ENCODE measurements at places on chromosomes 5 and 9.

GRCh38 chr5:139975306-139975705 is 67.8 kb downstream of the NRG2 start:
- no peak for DNase-seq

- no peak for DNase-seq
Measured at GRCh38 chr5:68464424-68464823, 248.9 kb downstream of the PIK3R1 start.

DNA sequence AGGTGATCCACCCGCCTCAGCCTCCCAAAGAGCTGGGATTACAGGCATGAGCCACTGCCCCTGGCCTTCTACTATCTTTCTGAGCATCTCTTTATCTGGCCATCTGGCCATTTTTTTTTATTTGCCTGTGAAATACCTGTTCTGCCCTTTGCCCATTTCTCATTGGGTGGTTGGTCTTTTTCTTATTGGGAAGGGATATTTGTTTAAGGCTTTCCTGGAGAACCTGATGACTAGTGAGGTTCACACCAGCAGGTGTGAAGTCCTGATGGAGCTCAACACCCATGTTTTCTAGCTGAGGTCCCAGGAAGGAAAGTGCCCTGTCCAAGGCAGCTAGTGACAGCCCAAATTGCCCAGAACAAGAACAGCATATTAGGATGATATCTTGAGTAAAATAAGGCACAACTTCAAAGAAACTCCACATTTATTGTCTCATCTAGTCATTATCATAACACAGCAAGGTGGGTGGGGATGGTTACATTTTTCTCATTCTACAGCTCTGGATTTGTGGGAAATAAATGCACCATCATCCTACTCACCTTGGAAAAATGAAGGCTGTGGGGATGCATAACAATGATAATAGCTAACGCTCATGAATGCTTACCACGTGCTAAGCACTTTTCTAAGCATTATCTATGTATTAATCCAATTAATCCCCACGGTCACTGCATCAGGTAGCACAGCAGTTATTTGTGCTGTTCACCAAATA is 20.3 kb downstream of the SLC36A3 start:
- DNase-seq, result no peak

DNA sequence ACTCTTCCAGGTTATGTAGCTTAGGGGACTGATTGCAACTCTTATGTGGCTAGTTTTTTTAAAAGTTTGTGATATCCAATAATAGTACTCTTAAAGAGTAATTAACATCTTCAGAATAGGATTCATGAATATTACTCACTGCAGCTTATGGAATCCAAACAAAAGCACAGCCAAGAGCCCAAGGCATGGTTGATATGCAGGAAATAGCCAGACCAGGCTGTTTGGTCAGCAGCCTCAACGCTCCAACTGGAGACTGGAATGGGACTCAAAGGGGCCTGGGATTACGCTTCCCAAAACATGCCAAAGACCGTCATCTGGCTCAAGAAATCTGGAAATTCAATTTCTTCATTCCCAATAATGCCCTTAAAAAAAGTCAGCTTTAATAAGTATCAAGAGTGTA is 268.6 kb downstream of the SEC61B start:
- no peak for DNase-seq

- no peak for DNase-seq
Measured at GRCh38 chr5:140345919-140346347, 470 bp downstream of the HBEGF start.

DNA sequence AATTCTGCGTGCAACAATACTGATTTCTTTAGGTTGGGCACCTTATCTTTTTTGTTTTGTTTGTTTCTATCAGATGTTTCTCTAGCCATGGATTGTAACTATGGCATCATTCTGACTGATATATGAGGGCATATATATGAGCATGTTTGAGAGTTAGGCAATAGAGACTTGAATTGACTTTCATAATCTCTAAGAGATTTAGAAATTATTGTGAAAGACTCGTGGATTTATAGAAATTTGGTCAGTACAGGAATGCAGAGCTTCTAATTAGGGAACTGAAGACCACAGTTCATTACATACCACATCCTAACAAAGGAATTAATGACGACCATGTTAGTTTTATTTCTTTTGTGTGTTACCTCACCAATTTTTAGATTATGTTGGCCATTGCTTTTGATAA is 546.0 kb upstream of the GRAMD2B start:
- DNase-seq, result no peak

DNA sequence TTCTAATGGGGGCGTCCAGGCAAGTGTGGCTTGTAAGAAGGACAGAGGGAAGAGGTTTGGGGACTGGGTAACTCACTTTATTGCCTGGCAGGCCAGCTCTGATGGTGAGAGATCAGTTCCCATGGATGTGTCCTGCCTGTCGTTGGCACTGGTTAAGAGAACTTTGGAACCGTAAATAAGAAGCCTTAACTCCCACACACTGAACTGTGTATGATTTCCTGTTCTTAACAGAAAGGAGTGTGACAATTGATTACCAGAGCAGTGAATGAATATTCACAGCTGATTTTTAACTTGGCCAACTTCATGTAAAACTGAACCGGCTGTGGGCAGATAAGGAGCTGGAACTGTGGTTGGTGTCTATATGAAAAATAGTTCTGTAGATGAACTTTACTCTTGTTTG is 63.2 kb downstream of the MEGF10 start:
- DNase-seq, result no peak

DNA sequence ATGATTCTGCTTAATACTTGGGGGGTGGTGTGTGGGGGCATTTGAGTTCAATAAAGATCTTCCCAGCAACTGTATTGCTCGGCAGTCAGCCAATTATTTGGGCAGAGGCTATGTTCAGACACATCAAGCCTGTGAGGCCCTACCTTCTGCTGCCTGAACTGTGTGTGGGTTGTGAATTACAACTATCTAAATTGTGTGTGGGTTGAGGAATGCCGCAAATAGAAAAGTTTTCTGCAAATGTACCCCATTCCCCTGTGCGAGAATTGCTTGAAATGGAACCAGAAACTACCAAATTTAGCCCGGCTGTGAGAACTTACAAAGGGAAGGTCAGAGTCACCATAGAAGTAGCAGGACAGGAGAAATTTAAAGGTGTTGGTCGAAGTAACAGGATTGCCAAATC is 360.0 kb upstream of the PIK3R1 start:
- DNase-seq, result no peak

DNA sequence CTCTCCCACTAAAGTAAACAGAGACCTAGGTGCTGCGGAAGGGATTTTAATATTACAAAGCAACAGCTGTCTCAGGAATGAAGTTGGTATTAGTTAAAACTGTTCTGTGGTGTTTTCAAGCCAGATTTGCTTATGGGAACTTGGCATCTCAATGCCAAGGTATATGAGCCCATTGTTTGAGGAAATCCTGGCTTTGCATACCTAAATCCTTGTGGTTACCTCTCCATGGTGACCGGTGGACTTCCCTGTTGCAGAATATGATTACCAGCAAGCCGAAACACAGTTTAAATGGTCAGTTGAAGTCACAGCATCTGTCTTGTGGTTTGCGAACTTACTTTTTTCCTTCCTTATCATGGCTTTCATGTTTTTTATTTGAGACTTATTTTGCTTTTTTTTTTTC is 62.3 kb upstream of the TXNDC8 start:
- no peak for DNase-seq

DNA sequence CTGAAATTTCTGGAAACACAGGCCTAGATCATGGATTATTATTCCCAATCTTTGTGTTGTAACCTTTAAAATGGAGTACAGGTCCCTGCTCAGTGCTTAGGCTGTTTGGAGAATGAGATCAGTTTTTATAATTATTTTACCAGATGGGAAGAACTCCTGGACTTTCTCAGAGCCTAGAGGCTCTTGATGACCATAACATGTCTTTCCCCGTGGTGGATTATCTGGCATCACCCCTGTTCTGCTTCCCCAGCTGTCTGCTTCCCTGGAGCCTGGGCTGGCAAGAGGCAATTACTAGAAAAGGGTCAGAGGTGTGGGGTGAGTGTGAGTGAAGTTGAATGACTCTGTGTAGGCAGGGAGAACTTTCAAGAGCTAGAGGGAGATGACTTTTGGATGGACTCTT is 143.0 kb downstream of the CARTPT start:
- no peak for DNase-seq

DNA sequence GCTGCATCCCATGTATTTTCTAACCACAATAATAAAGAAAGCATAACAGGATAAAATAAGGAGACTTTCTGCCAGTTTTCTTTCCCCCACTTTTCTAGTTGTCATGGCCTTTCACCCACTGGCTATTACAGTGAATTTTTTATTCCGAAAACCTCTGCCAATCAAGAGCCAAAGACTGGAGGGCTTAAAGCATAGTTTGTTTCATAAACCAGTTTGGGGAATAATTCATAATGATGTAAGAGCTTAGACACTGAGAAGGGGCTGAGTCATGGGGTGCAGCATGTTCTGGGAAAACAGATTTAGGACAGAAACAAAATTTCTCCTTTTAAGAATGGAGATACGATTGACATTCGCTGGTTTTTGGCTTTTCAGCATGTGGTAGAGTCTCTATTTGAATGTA is 4.4 kb upstream of the GLIPR2 start:
- DNase-seq, result no peak

DNA sequence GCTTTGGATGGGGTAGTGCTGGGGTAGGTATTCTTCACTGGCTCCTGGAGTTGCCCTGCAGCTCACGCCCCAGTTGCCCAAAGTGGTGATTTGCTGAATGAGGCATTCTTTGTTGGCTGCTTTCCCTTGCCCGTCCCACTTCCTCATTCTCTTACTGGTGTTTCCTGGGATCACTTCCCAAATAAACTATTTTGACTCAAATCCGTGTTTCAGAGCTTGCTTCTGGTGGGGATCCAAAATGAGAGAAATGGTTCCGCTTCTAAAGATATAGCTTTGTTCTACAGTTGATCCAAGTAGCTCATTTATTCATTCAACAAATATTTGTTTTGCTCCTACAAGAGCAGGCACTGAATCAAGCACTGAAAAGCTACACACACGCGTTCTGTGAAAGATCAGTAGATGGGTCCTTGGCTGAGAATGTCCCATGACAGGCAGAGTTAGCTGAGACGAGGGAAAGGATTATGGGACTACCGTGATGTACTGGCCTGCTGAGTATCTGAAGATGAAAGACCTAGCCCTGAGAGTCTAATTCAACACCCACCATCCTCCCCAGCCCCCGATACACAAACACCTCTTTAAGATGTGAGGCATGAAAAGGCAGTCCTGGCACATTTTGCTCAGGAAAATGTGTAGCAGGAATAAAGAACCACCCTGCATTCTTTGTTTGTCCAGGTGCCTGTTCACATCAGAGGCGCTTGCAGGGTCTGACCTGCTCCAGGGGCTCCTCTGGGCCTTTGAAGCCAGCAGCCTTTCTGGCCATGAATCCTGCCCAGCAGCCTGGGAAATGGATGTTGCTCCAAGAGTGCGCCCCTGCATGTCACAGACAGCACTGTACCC is 143.1 kb upstream of the RANBP3L start:
- DNase-seq, result no peak

GRCh38 chr5:64918083-64918482 is 149.4 kb downstream of the CWC27 start:
- DNase-seq, result no peak

DNA sequence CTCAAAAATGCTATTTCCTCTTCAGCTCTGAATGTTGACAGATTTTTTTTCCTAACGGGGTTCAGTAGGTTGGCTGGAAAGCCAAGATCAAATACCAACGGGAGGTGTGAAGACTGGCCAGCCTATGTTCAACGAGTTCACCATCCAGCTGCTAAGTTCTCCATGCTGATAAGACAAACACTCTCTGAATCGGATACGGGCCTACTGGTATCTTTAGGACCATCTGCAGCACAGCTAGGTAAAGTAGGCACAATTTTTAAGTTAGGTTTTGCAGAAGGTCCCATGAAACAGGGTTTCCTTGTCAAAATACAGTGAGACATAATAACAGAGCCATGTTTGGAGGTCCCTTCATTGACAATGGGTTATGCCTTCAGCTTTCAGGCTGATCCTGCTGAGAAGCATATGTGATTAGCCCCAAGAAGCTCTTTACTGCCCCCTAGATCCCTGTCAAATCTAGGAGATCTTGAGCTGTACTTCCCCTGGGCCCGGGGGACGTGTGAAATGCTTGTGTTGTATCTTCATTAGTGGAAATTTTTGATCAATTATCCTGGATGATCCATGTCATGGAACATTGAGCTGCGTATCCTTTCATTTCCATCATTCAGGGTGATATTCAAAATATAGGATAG is 60.6 kb downstream of the PGM5 start:
- DNase-seq, result no peak

DNA sequence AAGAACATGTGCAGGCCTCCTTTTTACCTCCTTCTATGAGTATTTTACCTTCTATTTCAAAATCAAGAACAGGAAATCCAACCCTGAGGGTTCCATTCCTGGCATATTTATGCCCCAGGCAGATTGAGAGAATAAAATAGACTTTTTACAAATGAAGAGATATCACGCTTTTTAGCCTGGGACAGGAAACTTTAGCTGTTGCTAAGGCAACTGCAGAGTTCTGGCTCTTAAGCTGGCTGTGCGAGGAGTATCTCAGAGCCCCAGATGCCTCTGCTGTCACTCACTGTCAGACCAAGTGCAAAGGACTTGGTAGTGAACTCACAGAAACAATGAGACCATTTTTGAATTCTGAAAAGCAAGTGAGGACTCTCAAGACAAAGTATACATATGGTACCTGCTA is 69.5 kb upstream of the HSPB3 start:
- DNase-seq, result no peak

- DNase-seq, result no peak
Measured at GRCh38 chr5:142981886-142982820, 212.0 kb downstream of the ARHGAP26 start.

- no peak for DNase-seq
Measured at GRCh38 chr9:114250235-114250568, 72.7 kb upstream of the ORM1 start.

- DNase-seq, result no peak
Measured at GRCh38 chr9:81490605-81491331, 198.6 kb downstream of the TLE1 start.

- DNase-seq, result no peak
Measured at GRCh38 chr9:123946101-123946821, 16.3 kb upstream of the DENND1A start.

DNA sequence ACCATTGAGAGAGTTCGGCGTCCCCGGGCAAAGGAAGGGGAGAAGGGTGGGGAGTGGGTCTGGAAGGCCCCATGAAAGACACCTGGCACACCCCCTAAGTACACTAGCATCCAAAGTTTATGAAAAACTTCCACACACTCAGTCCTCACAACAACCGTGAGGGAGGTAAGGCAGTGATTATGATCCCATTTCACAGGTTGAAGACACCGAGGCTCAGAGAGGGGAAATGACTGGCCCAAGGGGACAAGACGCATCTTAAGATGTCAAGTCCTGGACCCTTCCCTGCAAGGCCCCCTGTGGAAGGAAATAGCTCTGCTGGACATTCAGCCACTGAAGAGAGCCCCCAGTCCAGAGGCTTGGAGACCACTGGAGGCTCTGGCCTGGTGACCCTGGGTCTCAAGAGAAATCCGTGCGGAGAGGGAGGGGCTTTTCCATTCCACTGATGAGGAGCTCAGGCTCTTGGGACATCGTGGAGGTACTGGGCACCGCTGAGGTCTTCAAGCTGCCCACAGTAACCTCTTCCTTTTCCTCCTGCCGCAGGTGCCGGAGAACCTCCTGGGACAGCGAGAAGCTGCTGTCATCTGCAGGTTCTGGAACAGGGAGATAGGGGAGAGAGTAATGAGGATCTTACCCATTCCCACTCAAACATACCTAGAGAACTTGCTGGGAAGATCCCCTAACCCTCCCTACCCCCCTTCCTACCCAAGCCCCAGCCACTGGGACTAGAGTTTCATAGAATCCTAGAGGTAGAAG is 5.2 kb downstream of the SMIM33 start:
- DNase-seq, result no peak

Measured in stimulated activated CD8-positive, alpha-beta memory T cell treated with anti-CD3 and anti-CD28 coated beads, Interleukin-7, amount 100 ng/mL, for 1 hour (primary cell).